ENCODE measurements at places on chromosomes 3 and 15. TPM values are rescaled to one million over a fixed set of nuclear protein-coding genes. Genes with fewer than 3 reads are reported as not detected.

DNA sequence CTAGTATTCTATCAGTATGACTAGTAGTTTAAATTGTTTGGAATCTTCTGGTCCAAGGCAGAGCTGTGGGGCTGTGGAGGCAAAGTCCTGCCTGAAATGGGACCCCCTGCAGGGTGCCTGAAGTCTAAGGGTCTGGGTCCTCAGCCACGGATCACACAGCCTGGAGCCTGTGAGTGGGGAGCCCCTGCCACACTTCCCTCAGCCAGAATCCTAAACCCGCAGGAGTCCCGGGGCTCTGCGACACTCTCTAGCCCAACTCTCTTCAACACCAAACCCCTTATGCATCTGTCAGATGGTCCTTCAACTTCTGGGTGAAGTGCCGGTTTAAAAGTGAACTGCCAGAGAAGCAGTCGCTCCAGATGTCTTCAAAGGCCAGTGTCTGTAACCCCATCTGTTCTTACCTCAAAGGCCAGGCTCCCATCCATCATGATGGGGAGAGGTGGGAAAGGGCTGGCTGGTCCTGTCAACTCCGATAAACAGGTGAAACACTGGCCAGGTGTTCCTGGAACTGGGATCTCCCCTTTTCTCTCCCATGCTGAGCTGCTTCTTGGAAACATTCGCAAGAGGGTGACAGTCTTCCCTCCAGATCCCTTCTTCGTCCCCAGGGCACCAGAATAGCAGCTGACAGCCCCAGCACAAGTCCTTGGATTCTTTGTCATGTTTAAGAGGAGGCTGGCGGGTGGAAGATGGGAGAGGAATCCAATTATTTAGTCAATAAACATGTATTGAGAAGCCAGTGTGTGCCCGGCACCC, 45.6 kb downstream of the CPN2 start:
- DNase-seq = no peak

- no peak for DNase-seq
Observed at GRCh38 chr15:82173108-82173507, 89.4 kb downstream of the EFL1 start.

- no peak for DNase-seq
Observed at GRCh38 chr3:16848007-16848406, 36.7 kb upstream of the PLCL2 start.

GRCh38 chr3:34864011-34864410, 775.3 kb upstream of the ARPP21 start:
- no peak for DNase-seq

GRCh38 chr3:189551007-189551406, 80.2 kb upstream of the TP63 start:
- DNase-seq = no peak

DNA sequence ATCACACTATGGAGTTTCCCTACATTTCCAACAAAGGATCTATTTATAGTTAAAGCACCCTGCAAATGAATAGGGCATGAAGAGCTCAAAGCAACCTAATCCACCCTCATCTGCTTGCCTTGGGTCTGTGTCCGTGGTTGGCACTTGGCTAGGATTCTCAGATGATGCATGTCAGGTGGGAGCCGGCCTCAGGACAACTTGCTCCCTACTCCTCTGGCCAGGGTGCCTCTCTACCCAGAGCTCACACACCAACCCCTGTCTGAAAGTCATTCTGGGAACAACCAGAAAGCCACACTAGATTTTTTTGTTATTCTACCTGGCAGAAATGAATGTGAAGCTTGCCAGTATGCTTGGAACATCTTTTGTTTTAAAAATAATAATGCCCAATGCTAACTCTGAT, 13.2 kb downstream of the ARHGEF3 start:
- no peak for DNase-seq

GRCh38 chr3:156826144-156826895, at the start of gene LEKR1:
LEKR1 (plus strand) TSS chr3:156826353; CDS start chr3:156829330, 2,977 bp downstream.
- peak; percentile 91 for DNase-seq

DNA sequence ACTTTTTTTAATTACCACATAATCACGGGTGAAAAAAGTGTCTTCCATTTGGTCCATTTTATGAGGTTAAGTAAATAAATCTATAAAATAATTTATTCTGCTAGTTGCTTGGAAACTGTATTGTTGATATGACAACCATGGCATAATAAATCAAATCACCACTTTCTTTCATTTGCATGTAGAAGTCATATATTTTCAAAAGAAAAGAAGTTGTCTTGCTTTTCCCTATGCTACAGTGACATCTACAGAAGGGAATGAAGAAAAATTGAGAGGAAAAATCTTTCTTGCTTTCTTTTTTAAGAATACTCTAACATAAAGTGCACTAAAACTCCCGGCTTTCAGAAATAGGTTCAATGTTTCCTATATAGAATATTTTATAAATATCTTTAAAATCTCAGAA, 228.5 kb downstream of the ZBBX start:
- no peak for DNase-seq

DNA sequence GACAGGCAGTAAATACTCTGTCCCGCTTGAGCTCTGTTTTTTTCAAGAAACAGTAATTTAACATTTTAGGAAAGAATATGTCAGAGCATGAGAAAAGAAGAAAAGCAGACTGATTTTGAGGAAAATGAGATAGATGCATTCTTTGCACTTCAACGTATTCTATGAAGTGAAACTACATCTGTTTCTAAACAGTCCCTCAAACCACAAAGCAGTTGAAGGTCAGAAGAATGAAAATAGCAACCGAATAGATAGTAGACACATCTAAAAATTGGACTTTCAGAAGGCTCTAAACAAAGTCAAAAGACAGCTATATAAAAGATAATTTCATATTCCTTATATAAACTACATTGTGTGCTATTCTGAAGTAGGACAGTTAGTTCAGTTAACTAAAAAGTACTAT, 172.6 kb upstream of the LRRC3B start:
- DNase-seq = no peak

DNA sequence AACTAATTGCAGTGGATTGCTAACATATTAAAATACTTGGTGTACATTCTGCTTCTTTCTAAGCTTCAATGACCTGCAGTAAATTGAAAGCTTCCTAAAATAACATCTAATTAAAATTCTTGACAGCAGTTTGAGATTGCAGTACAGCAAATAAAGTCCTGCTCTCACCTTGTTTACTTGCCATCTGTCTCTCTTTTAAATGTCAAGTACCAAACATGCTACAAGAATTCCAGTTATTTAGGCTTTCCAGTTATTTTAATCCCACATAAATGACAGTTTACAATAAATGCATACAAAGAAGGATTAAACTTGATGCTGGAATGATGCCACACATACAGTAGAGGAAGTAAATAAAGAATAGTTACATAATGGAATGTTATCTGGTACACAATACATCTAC, 33.2 kb downstream of the CBLB start:
- DNase-seq = peak; percentile 74

GRCh38 chr3:2921903-2922302, 188.3 kb downstream of the IL5RA start:
- DNase-seq = peak; percentile 49

- no peak for DNase-seq
Observed at GRCh38 chr3:142808103-142808917, 80.6 kb downstream of the PCOLCE2 start.

GRCh38 chr3:179852142-179852905, 184.4 kb downstream of the PEX5L start:
- DNase-seq = no peak

GRCh38 chr15:36622197-36622795, 42.9 kb downstream of the CDIN1 start:
- DNase-seq = no peak

GRCh38 chr3:163562625-163563024, 1515.7 kb downstream of the SI start:
- DNase-seq = no peak

DNA sequence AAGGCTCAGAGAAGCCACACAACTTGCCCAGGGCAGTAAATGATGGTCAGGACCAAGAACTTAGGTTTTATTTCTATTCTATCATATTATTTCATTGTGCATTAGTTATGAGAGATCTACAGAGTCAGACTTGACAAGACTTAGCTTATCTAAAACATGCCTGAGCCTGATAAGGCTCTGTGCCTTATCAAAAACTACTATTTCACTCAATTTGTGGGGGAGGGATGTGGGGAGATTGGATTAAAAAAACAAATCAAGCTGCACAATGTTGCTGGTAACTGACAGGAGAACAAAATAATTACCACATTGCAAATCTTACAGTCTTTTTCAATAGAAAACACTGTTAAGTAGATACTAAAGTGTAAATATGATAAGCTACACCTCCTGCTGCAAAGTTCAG, 16.0 kb downstream of the HACD2 start:
- no peak for DNase-seq

- DNase-seq = no peak
Observed at GRCh38 chr15:101135532-101136166, 116.2 kb downstream of the CHSY1 start.

The RPUSD3 gene
- total RNA-seq = 23.6 TPM

The SAMMSON gene
- total RNA-seq = not detected

The PLA2G4F gene
- not detected for total RNA-seq

The CCR3 gene
- not detected for total RNA-seq

The FBXL2 gene
- total RNA-seq = 62.3 TPM

The HEG1 gene
- total RNA-seq = 17.2 TPM

The PTH1R gene
- 4.4 TPM for total RNA-seq

The CISH gene
- 1.4 TPM for total RNA-seq

The MLF1 gene
- 24.5 TPM for total RNA-seq

The GATA2 gene
- total RNA-seq = 2.0 TPM

The MESP2 gene
- total RNA-seq = 0.27 TPM

The CLN6 gene
- 14.8 TPM for total RNA-seq

The CFAP91 gene
- total RNA-seq = 13.3 TPM

Data from cerebellum (tissue), 4 donors.